ENCODE measurements at places on chromosomes 2 and 18.

DNA sequence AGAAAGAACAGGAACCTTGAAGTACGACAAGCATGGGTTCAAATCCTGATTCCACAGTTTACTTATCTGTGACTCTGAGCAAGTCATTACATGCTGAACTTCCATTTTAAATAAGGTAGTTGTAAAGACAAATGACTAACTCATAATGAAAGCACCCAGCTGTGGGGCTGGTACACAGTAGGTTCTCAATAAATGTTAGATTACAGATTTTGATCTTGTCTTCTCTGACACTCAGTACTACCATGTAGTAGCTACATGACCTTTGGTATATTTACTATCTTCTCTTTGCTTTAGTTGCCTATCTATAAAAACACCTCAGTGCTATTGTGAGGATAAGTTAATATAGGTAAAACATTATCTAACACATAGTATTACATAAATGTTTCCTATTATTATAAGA, 3.2 kb downstream of the TRAK2 start:
- no peak for DNase-seq

- no peak for DNase-seq
Observed at GRCh38 chr2:146870691-146871090, 974.1 kb upstream of the ACVR2A start.

DNA sequence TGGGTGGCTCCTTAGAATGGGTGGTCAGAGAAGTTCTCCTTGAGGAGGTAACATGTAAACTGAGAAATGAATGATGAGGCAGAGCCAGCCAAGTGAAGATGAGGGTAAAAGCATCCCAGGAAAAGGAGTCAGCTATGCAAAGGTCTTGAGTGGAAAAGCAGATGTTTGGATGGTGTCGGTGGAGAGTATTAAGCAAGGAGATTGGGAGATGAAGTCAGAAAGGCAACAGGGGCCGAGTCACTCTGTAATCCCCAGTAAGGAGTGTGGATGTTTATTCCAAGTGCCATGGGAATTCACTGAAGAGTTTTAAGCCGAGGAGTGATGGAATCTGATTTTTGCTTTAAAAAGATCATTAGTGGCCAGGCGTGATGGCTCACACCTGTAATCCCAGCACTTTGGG, 3.4 kb upstream of the STAMBP start:
- DNase-seq, result no peak

- no peak for DNase-seq
Observed at GRCh38 chr2:72562451-72563153, 263.2 kb downstream of the EXOC6B start.

DNA sequence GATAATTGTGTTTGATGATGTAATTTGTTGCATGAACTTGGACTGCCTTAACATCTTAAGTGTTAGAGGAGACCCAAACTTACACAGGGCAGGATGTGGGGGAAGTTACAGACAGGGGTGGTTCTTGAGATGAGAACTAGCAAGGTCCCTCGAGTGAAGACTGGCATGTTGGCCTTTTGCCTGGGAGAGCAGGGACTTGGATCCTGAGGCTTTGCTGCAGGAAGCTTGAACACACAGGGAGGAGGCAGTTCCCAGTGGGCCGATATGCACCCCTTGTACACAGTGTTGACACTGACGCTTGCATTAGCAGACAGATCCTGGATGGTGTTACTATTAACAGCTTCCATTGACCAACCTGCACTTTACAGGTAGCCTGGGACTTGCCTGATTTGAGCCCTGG, 47.5 kb downstream of the CHRNA1 start:
- DNase-seq, result no peak

- DNase-seq, result no peak
Observed at GRCh38 chr2:102286041-102286440, 25.3 kb upstream of the IL1RL1 start.

- DNase-seq, result no peak
Observed at GRCh38 chr2:164794016-164794415, 47.6 kb downstream of the COBLL1 start.

DNA sequence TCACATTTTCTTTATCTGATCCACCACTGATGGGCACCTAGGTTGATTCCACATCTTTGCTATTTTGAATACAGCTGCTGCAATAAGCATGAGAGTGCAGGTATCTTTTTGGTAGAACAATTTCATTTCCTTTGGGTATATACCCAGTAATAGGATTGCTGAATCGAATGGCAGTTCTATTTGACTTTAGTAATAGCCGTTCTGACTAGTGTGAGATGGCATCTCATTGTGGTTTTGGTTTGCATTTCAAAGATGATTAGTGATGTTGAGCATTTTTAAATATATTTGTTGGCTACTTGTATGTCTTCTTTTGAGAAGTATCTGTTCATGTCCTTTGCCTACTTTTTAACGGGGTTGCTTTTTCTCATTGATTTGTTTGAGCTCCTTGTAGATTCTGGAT, 72.3 kb downstream of the CCDC138 start:
- no peak for DNase-seq

- no peak for DNase-seq
Observed at GRCh38 chr2:226585130-226585561, 214.5 kb downstream of the IRS1 start.

- DNase-seq, result peak; percentile 44
Observed at GRCh38 chr2:203532957-203533658, 2.0 kb downstream of the RAPH1 start.

GRCh38 chr18:8373486-8373885, 235.8 kb upstream of the RAB12 start:
- DNase-seq, result no peak

DNA sequence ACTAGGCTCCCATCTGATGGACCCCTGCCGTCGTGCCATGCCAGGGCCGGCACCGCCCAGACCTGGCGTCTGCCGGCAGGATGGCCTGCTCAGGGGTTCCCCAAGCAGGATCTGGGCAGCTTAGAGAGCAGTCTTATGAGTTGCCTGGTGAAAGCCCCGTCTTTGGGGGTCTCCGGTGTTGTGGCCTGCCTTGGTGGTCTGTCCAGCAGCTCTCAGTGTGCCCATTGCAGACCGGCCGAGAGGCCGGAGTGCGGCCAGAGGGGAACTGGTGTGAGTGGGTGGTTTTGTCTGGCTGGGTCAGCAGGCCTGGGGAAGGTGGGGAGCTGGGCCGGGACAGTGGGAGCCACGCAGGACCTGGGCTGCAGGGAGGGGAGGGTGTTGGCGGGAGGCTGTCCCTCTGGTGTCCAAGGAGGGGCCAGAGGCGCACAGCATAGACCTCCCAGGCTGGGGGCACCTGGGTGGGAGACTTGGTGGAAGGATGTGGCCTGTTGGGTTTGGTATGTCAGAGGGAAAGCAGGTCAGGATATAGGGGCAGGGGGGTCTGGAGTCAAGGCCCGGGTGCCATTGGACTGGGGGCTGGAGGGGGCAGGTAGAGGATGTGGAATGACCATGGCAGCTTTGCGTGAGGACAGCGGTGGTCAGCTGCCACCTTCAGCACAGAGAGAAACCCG, 16.5 kb downstream of the GPC1 start:
- DNase-seq, result no peak

DNA sequence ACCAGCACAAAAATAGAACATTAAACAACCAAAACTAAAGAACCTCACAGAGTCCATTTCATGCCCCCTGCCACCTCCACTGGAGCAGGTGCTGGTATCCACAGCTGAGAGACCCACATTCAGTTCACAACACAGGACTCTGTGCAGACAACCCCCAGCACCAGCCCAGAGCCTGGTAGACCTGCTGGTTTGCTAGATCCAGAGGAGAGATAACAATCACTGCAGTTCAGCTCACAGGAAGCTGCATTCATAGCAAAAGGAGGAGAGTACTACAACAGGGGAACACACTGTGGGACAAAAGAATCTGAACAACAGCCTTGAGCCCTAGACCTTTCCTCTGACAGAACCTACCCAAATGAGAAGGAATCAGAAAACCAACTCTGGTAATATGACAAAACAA, 326.7 kb downstream of the METTL4 start:
- no peak for DNase-seq

DNA sequence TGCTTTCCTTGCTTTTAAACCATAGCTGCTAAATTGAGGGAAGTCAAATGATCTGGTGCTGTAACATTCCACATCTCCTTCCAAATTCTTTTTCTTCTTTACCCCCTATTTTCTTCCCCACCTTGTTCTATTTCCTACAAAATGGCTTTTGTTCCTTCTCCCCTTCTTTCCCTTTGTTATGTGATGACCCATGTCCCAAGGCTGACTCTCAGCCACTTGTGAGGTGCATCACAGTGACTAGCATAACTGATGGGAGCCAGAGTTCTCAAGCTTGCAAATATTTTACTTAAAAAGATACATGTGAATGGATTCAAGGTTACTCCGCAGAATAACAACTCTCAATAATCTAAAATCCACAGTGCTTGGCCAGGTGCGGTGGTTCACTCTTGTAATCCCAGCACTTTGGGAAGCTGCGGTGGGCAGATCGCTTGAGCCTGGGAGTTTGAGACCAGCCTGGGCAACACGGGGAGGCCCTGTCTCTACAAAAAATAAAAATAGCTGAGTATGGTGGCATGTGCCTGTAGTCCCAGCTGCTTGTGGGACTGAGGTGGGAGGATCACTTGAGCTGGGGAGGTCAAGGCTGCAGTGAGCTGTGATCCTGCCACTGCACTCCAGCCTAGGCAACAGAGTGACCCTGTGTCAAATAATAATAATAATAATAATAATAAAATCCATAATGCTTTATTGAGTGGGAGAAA, 100.1 kb upstream of the CERS6 start:
- DNase-seq, result no peak

DNA sequence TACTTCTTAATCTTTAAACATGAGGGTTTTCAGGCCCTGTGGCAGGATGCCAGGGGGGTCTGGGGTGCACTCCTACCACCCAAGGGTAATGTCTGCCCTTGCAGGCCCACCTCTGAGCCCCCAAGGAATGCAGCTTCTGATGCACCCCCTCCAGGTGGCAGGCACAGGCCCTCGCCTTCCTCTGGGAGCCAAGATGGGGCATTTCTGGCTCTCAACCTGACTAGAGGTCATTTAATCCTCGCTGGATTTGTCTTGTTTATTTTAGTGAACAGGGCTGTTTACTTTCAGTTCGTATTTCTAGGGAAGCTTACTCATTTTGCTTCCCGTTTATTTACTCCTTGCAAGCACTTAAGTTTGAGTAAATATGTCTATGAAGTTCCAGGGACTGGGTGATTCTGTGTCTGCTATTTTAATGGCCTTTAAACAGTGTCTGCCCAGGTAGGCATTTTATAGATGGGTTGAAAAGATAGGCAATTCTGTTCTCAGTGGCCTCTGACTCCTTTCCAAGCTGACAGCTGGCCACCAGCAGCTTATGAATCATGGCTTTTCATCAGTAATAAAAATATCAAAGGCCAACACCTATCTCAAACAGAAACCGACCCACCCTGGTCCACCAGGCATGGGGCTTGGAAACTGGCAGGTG, 11.1 kb upstream of the DNPEP start:
- DNase-seq, result no peak

GRCh38 chr2:25572638-25573037, 100.7 kb downstream of the DTNB start:
- no peak for DNase-seq

GRCh38 chr18:9719421-9719981, 11.4 kb downstream of the RAB31 start:
- DNase-seq, result peak; percentile 96

DNA sequence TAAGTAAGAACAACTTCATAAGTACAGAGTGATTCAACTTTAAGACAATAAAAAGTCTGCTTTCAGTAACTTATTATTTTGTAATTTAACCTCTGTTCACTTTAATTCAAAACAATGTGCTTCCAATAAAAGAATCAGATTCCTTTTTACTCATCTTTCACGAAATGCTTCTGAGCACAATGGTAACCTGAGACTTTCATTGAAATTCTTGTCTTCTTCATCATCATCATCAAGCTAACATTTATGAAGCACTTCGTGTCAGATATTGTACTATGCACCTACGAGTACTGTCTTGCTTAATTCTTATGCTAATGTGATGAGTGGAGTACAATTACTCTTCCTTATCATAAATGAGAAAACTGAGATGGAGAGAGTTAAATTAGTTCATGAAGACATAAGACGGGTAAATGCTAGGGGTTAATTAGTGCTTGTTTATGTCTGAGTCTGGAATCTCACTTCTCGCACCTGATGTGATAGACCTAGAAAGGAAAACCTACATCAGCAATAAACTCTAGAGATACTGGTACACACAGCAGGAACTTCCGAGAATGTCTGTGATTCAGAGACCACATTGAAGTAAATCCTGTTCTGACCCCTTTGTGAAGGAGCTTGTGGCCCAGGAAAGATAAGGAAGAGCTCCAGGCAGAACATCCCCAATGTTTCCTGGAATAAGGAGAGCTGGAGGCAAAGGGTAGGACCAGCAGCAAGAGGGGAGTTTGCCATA, 227.6 kb upstream of the ETAA1 start:
- no peak for DNase-seq

DNA sequence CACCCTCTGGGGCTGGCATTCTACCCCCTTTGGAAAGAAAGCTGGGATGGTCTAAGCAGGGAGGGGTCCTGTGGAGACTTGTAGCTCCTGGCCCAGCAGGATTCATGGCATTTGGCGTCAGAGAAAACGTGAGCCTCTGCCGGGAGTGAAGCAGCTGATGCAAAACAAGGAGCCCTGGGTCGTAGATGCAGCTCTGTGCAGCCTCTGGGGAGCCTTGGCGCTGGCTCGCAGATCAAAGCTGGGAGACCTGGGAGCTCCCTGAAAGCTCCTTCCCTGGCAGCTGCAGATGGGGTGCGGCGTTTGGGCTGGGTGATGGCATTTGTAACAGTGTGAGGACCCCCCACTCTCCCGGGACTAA, 148.3 kb downstream of the KLHL29 start:
- no peak for DNase-seq

DNA sequence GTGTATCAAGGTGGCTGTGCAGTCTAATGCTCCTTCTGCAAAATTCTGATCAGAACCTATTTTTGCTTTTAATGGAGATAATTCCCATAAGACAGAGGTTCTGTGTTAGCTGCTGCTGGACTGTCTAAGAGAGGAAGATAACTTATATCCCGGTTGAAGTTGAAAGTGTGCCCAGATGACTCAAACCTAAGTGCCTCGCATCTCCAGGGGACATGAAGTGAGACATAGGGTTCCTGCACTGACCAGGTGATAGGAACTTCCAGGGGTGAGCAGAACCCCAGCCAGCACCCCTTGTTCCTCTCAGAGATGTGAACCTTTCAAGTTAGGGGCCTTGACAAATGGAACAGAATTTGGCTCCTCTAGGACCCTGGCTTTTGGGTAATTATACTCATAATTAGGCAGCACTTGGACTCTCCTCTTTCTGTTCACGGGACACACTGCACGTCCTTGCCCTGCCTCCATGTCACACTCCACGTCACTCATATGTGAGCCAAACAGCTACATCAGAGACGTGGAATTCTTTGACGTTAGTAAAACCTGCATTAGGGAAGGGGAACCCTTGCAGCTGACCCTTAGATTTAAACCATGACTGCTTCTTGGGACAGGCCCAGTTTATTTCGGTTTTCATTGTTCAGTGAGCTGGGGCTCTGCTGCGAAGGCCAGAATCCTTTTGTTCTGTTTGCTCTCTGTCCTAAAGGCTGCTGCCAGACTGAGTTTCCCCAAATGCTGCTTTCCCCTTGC, 104.5 kb upstream of the ALPP start:
- no peak for DNase-seq

GRCh38 chr2:219197388-219197787, 9.2 kb upstream of the ZFAND2B start:
- no peak for DNase-seq

Measured in thyroid gland (tissue), 4 donors.